ENCODE measurements at places on chromosomes 16 and 17.
A peak's percentile ranks its signal among the peaks of the same experiment; 100 is the strongest.

DNA sequence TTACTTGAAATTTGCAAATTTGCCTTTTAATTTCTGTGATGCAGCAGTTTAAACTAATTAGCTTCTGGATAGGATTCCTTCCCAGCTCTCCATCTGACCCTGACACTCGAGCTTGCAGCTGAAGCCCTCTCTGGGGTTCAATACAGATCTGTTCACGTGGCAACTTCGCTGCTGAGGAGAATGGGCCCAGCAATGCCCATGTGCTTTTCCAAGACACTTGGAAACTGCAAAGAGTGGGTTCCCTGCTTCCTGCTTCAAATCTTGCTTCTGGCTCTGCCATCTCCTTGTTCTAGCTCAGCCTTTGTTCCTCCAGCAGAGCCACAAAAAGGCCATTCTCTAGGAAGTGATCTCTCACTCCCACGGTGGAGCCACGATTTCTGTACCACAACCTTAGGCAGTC is 50.0 kb upstream of the IRX6 start:
- DNase-seq, result no peak

- no peak for DNase-seq
These were observed 250.0 kb downstream of the ABCC12 start for GRCh38 chr16:47905771-47906170.

- no peak for DNase-seq
These were observed 33.8 kb upstream of the GHDC start for GRCh38 chr17:42227849-42228700.

GRCh38 chr17:9241371-9241712 is 220.0 kb downstream of the NTN1 start:
- no peak for DNase-seq

GRCh38 chr17:49602783-49603182 is 27.1 kb downstream of the NXPH3 start:
- DNase-seq, result no peak

GRCh38 chr16:89472711-89473075 is 17.7 kb downstream of the ANKRD11 start:
- DNase-seq, result no peak

- no peak for DNase-seq
These were observed 385.8 kb upstream of the MAF start for GRCh38 chr16:79986352-79986751.

DNA sequence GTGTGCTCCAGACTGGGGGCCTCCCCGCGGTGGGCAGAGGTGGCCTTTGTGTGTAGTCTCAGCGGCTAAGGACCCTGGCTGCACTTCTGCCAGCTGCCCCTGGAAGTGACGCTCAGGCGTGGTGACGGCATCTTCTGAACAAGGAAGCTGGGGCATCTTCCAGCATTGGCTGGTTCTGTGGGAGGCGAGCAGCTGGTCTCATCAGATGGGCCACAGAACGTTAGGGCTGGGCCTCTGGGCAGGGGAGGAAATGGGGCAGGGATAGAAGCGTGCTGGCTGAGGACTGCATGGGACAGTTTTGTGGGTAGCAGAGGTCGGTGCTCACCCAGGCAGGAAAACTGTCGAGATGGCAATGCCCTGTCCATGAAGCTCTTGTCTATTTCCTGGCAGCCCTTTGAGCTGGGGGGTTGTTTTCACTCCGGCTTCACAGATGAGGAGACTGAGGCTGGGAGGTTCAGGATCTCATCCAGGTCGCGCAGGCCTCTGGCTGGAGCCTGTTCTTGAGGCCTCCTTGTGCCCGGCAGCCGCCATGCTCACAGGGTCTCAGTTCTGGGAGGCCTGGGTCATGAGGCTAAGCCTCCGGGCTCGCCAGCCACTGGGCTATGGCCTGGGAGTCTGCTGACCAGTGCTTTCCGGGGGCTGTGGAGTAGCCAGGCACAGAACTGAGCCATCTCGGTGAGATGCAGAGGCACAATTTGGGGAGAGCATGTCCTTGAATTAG is 16.3 kb downstream of the IRF8 start:
- DNase-seq, result no peak

DNA sequence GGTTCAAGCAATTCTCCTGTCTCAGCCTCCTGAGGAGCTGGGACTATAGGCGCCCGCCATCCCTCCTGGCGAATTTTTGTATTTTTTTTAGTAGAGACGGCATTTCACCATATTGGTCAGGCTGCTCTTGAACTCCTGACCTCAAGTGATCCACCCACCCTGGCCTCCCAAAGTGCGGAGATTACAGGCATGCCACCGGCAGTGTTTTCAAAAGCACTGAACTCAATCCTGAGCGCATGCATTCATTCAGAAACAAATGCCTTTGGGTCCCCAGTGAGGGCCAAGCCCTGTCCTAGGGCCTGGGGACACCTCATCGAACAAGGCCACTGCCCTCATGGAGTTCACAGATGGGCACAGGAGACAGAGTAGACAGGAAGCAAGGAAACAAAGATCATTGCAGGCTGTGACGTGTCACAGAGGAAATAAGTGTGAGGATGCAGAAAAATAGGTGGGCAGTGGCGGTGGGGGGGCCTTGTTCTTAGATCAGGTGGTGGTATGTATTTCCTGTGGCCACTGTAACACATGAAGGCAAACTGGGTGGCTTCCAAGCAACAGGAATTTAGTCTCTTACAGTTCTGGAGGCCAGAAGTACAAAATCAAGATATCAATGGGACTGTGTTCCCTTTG is 12.5 kb downstream of the TMEM114 start:
- DNase-seq, result no peak

- no peak for DNase-seq
These were observed 277.7 kb upstream of the N4BP1 start for GRCh38 chr16:48887646-48888210.

DNA sequence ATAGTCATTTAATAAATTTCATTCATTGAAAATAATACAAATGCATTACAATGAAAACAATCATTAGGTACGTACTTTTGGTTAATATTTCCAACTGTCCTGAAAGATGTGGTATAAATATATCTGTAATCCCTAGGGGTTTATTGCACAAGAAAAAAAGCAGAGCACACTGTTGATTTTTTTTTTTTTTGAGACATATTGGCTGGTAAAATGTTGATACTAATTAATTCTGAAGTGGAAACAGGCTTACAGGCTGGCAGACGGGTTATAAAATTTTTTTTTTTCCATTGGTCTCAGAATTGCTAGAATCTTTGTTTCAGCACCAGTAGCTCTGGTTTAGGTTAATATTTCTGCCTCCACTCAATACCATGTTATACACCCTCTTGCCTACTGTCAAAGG is 193.6 kb downstream of the MAP2K6 start:
- DNase-seq, result no peak

- no peak for DNase-seq
These were observed 49.7 kb downstream of the TOX3 start for GRCh38 chr16:52497067-52497816.

GRCh38 chr16:47503936-47504335 is 42.8 kb downstream of the PHKB start:
- DNase-seq, result no peak

GRCh38 chr17:50508573-50509460 is 578 bp downstream of the MYCBPAP start:
- DNase-seq, result no peak

DNA sequence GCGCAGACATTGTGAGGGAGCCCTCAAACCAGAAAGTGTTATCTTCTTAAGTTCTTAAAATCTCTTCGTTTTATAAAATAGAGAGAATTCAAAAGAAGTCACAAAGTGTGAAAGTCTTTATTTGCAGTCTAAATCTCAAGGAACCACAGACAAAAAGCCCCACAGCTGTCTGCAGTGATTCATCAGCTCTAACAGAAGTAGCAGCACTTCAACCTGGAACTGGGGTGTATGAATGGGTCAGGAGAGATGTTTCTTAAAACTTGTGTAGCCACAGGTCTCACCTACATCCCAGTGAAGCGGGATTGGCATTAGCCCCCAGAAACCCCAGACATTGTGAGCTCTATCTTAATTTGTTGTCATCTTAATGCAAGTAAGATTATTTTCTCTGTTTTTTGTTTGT is 61.1 kb downstream of the CDYL2 start:
- DNase-seq, result no peak

- DNase-seq, result no peak
These were observed 19.2 kb downstream of the PLXDC1 start for GRCh38 chr17:39132192-39132610.

DNA sequence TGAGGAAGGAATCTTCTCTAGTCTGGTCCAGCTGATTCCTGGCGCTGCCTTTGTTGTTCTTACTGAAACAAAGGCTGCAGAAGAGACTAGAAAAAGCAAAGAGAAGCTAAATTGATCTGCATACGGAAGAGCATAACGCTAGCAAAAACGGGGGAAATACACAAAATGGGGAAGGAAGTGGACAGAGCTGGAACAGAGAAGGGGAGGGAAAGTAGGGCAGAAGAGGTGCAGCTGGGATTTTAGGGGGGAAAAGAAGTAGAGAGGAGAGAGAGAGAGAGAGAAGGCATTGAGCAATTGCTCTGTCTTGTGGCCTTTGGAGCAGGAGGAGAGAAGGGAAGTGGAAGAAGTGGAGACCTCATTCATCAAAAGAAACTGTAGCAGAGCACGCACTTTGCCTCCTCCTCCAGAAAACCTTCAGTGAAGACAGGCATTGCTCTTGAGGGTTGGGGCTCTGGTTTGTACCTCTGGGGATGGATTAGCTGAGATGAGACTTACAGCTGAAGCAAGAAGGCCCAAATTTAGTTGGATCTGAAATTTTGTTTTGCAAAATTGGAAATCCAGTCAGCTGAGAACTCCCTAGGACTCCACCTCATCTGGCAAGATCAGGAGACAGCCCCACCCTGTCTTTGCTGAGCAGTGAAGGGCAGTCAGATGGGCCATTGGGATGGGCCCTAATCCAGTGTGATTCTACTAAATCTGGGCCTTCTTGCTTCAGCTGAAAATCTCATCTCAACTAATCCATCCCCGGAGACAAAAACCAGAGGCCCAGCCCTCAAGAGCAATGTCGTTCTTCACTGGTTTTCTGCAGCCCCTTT is 55.8 kb downstream of the CDRT4 start:
- no peak for DNase-seq

DNA sequence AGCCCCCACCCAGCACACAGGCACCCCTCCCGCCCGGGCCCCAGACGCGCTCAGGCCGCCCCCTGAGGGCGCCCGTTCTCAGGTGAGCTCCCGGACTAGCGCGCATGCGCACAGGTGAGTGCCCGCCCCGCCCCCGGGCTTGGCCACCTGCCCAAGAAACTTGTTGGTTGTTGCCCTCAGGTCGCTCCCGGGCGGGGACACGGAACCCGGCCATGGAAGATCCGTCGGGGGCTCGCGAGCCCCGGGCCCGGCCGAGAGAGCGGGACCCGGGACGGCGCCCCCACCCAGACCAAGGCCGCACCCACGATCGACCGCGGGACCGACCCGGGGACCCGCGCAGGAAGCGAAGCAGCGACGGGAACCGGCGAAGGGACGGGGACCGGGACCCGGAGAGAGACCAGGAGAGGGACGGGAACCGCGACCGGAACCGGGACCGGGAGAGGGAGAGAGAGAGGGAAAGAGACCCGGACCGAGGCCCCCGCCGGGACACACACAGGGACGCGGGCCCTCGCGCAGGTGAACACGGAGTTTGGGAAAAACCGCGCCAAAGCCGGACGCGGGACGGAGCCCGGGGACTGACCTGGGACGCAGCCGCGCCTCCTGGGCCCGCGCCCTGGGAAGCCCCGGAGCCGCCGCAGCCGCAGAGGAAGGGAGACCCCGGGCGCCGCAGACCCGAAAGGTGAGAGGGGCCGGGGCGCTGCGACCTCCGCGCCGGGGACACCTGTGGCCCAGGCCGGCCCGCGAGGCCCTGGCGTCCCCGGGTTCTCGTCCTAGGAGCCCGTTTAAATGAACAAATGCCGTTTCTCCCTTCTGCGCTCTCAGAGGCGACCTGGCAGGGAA is at the start of gene MARVELD3:
Gene MARVELD3 (plus strand): TSS at position 167 of the 840 bp plus-strand sequence. CDS start 46 bp downstream, at position 213.
- DNase-seq, result no peak

- no peak for DNase-seq
These were observed 230.4 kb downstream of the CPPED1 start for GRCh38 chr16:12573300-12573699.

GRCh38 chr16:11796227-11797165 is 562 bp downstream of the ZC3H7A start:
- DNase-seq, result no peak

DNA sequence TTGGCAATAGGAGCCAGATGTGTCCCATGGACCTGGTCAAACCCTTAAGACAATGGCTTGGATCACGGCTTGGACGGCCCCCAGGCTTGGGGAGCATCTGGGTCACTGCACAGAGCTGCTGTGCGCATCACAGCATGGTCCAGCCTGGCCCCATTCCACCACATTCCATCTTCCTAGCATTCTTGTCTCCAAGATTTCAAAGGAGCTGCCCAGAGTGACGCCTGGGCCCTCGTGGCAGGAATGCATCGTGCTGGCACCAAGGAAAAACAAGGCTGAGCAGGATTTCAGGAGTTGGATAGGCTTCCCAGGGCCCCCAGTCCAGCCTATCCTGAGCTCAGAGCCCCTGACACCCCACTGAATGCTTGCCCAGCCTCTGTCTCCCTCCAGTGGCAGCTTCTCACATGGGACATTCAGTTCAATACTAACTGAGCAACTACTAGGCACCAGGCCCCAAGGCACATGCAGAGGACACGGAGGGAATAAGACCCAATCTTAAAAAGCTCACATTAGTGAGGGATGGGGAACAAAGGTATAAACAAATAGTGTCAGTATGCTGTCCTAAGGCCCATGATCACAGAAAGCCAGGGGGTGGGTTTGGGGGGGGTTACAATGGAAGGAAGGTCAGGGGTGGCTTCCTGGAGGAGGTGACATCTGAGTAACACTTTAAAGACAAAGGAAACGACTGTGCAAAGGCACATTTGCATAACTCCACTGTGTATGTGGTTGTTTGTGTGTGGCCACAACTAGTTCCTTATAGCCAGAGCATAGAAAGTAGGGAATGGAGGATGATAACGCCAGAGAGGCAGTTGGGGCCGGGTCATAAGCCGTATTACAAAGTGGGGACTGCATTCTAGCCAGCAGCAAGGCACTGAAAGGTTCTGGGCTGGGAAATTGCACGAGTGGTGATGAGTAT is 34.1 kb downstream of the TK2 start:
- DNase-seq, result no peak

DNA sequence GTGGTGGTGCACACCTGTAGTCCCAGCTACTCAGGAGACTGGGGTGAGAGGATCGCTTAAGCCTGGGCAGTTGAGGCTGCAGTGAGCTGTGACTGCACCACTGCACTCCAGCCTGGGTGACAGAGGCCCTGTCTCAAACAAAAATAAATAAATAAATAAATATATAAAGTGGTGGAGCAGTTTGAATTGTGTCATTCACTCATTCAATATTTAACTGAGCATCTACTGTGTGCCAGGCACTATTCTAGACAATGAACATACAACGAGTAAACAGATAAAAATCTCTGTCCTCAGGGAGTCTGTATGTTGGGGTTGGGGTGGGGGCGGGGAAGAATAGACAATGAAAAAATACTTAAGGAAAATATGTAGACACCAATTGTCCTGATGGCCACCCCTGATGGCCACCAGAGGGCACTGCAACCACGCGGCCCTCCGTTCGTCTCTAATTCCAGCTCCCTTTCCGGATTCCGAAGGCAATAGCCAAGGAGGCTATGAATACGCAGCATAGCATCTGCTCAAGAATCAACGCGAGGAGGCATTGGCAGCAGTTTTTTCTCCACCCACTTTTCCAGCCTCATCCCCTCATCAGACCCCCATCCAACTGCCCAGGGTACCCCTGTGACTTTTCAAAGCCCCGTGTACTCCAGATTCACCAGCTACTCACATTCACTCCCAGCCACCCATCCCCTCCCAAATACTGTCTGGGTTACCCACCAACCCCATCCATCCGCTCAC is 21.4 kb downstream of the QPRT start:
- DNase-seq, result peak; percentile 65

All from activated effector memory CD4-positive, alpha-beta T cell treated with Interleukin-2 at 50 U/mL for 16 hours (primary cell).